ENCODE measurements at places on chromosomes 5 and 9.

DNA sequence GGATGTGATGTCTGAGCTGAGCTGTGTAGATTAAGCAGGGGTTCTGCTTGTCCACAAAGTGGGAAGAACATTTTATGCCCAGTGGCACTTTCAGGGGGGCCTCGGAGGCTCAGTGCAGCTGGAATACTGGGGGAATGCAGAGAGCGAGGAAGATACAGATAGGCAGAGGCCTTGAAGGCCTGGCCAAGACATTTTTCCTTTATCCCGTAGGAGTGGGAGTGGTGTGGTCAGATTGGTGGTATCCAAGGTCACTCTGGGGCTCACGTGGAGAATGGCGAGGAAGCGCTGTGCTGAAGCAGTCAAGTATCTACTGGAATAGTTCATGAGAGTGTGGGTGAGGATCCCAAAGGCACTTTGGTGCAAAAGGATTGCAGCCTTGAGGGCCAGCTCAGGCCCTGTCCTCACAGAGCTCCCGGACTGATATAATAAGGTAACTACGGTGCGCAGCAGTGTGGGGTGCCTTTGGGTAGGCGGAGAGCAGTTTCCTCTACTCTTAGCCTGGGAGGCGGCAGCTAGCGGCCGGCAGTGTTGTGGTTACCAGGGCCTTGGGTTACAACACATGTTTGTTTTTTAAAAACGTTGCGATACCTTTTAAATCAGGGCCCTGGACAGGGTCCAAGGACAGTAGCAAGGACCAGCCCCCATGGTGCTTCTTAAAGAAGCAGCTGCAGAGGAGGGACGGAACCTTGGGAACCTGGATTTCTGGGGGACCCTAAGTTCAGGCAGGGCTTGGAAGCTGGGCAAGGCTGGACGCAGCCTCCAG is 10.8 kb upstream of the CCDC69 start:
- peak; percentile 93 for DNase-seq

GRCh38 chr5:39315995-39316394 is 48.3 kb downstream of the C9 start:
- no peak for DNase-seq

DNA sequence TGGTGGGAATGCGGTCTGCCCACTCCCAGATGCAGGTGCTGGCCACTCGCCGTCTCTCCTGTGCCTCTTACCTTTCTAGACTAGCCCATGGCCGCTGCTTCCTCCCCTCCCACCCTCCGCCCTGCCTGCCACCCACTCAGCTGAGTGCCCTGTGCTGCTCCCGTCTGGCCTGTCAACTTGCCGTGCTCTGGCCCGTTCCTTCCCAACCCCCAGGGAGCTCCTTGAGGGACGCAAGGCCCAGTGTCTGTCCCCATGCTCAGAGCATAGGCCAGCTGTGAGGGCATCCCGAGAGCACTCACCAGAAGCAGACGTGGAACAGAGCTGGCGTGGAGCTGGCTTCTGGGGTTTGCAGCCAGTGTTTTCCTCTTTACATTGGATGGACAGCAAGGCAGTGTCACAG is 20.2 kb downstream of the HNRNPH1 start:
- DNase-seq = no peak

- DNase-seq = no peak
Measured at GRCh38 chr9:126612813-126613641, 701 bp upstream of the LMX1B start.

Measured in cardiac fibroblast (primary cell).